ENCODE measurements at places on chromosomes 13 and 19.

DNA sequence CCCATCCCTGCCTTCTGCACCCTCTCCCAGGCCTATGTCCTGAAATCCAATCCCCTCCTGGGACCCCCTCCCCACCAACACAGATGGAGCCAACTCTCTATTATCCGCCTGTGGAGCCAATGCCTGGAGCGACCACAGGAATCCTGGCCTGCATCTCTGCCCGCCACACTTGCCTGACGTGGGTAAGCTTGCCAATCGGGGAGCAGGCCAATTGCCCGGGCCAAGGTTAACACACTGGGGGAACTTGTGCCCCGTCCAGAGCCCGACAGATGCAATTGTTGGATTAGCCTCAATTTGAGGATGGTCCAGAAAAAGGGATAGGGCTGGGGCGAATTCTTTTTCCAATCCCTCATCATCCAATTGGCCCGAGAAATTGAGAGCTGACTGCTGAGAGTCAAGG lies 5.9 kb downstream of the WIZ start:
- DNase-seq, result no peak

- DNase-seq, result no peak
Measured at GRCh38 chr19:2150794-2151338, 500 bp downstream of the AP3D1 start.

DNA sequence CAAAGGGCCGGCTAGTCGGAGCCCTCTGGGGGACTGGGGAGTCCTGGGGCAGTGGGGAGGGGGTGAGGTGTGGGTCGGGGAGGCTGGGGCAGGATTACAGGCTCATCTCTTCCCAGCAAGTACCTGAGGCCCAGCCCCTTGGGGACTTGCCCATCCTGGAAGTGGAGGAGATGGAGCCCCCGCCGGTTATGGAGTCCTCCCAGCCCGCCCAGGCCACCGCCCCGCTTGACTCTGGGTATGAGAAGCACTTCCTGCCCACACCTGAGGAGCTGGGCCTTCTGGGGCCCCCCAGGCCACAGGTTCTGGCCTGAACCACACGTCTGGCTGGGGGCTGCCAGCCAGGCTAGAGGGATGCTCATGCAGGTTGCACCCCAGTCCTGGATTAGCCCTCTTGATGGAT lies 9.9 kb downstream of the PALM3 start:
- DNase-seq, result no peak

GRCh38 chr13:73492811-73493210 lies 434.0 kb downstream of the KLF5 start:
- no peak for DNase-seq

- DNase-seq, result no peak
Measured at GRCh38 chr13:110944968-110945927, 30.4 kb upstream of the ANKRD10 start.

DNA sequence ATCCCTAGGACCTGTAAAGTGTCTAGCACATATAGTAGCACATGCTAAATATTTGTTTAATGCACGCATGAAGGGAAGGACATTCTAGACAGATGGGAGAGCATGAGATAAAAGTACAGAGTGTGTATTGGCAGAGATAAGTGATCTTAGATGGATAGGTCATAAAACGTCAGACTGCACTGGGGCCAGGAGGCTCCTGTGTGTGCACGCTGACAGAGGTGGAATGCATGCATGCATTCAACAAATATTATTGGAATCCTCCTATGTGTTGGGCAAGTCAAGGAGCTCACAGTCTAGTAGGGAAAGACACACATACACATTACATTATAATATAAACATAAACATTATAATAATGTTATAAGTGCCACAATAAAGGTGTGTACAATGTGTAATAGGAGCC lies 73.3 kb downstream of the FGF9 start:
- no peak for DNase-seq

GRCh38 chr13:97127842-97128241 lies 94.3 kb upstream of the MBNL2 start:
- DNase-seq, result no peak

GRCh38 chr19:33558856-33559255 lies 37.3 kb upstream of the PEPD start:
- DNase-seq, result peak; percentile 5

DNA sequence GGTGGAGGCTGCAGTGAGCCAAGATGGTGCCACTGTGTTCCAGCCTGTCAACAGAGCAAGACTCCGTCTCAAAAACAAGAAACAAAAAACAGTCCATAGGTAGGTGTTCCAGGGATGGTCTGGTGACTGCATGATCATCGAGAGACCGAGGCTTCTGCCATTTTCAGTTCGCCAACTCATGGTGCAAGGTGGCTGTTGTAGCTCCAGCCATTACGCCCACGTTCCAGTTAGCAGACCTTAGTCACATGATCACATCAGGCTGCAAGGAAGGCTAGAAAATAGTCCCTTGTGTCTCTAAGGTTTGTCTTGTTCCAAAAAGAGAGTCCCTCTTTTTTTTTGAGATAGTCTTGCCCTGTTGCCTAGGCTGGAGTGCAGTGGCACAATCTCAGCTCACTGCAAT lies 3.1 kb upstream of the CLASRP start:
- DNase-seq, result no peak

- no peak for DNase-seq
Measured at GRCh38 chr13:91368676-91369440, 21.4 kb downstream of the MIR17HG start.

DNA sequence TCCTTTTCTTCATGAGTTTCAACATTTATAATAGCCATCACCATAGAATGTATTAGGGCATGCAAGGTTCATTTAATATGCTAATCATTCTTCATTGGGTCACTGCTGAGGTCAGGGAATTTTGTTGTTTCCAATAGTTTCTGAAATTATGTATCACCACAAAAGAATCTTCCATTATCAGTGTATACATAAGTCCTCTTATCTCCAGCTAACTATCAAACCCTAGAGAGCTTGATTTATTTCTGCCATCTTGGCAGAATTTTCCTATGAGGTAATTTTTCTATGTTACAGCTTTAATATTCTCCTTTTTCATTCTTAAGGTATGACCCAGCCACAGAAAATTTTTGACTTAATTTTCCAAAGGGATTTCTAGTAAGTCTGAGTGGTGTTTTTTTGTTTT lies 415.0 kb upstream of the SLITRK1 start:
- DNase-seq, result no peak

DNA sequence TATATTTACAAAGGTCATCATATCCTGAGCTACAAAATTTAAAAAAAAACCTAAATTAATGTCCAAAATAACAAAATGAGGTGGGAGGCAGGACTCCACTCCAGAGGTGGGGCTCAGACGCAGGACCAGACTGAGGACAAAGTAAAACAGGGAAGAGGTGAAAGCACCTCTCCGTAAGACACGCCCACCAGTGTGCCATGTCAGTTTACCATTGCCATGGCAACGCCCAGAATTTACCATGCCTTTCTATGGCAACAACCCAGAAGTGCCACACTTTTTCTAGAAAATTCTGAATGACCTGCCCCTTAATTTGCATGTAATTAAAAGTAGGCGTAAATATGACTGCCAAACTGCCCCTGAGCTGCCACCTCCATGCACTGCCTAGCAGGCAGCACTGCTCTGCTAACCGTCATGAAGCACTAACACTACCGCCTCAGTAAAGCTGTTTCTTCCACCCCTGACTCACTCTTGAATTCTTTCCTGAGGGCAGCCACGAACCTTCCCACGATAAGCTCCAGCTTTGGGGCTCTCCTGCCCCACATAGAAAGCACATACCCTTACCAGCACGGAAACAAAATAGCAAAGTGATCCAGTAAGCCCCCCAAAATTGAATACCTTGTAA lies 22.3 kb upstream of the PDCD5 start:
- no peak for DNase-seq

GRCh38 chr19:37095859-37096258 lies 17.6 kb downstream of the ZNF420 start:
- DNase-seq, result no peak

DNA sequence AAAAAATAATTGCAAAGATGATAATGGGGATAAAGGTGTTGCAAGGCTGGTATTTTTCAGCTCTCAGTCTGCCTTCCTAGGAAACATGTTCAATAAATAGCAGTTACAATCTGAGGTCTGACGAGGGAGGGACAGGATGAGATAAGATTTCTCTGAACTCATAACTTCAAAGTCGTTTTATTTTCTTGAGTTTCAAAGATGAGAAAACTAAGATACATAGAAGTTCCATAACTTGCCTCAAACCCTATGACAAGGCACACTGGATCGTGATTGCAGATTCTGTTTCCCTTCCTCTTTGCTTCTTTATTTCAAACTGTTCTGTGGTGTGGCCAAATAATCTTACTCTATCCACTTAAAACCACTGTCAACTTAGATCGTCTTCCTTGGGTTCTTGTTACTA lies 327.2 kb downstream of the GPC5 start:
- no peak for DNase-seq

DNA sequence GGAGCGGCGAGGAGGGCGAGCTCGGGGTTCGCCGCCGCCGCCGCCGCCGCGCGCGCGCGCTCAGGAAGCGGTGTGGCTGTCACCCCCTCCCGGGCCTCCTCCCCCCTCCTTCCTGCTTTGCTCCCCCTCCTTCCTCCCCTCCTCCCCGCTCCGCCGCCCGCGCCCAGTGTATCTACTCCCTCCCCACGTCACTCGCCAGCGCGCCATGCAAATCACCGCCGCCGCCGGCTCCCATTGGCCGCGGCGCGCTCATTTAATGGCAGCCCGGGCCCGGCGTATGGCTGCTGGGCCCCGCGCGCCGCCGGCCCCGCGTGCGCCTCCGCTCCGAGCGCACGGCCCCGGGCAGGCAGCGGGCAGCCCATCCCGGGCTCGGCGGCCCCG lies 335 bp upstream of the SOX1 start:
- DNase-seq, result no peak

GRCh38 chr13:66508153-66508909 lies 721.8 kb downstream of the PCDH9 start:
- DNase-seq, result no peak

- DNase-seq, result no peak
Measured at GRCh38 chr19:55092423-55093318, 17.0 kb downstream of the EPS8L1 start.

DNA sequence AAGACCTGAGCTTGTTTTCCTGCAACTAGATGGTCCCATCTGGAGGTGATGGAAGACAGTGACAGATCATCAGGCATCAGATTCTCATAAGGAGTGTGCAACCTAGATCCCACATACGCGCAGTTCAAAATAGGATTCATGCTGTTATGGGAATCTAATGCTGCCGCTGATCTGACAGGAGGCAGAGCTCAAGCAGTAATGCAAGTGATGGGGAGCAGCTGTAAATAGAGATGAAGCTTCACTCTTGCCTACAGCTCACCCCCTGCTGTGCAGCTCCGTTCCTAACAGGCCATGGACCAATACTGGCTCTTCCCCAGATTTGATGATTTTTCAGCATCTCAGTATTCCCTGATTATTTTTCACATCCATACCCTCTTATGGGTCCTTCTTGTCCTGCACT lies 208.4 kb upstream of the RXFP2 start:
- no peak for DNase-seq

- no peak for DNase-seq
Measured at GRCh38 chr13:101747039-101747438, 294.6 kb downstream of the ITGBL1 start.

DNA sequence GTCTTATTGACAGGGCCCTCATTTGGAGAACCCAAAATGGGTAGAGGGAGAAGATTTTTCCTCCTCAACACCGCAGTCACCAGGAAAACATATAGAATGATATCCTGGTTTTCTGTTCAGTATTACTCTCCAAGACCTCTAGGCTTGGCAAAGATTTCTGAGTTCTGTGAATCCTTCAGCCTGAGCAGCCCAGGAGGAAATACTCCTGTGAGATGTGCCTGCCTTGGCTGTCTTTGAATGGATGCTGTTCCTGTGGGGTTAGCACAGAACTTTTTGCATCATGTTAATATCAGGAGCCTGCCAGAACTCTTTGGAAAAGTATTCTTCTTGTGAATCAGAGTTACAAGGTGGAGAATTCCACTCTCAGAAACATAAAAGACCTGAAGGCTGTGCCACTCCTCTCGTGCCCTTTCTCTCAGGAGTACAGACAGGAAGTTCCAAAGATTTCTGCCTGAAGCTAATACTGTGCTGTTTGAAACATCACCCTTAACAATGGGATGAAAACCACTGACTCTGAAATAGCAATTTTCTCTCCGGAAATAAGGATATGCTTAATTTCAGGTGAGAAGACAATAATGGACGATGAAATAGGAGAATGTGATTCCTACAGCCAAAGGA lies 520.1 kb upstream of the NBEA start:
- no peak for DNase-seq

All from GM04504 (cell line).